GM23338 (cell line): ENCODE measurements at places on chromosomes 4 and X. TPM values are rescaled to one million over a fixed set of nuclear protein-coding genes. Genes with fewer than 3 reads are reported as not detected.

DNA sequence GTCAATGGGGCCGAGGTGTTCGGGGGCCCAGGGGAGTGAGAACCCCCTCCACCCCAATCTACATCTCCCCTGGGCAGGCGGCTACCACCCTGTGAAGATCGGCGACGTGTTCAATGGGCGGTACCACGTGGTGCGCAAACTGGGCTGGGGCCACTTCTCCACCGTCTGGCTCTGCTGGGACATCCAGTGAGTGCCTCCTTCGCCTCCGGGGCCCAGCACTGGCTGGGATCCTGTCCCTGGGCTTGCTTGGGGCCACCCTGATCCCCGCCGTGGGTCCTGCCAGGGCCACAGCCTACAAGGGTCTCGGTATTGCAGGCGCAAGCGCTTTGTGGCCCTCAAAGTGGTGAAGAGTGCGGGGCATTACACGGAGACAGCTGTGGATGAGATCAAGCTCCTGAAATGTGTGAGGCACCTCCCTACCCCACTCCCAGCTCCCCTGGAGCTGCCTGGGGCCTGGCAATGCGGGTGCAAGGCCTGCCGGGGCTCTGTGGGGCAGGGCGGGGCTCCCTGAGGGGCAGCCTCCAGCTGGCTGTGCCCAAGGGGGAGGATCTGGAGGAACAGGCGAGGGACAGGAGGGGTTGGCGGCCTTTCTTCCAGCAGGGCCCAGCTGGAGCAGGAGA lies 697 bp downstream of the SRPK3 start:
- no peak for DNase-seq

DNA sequence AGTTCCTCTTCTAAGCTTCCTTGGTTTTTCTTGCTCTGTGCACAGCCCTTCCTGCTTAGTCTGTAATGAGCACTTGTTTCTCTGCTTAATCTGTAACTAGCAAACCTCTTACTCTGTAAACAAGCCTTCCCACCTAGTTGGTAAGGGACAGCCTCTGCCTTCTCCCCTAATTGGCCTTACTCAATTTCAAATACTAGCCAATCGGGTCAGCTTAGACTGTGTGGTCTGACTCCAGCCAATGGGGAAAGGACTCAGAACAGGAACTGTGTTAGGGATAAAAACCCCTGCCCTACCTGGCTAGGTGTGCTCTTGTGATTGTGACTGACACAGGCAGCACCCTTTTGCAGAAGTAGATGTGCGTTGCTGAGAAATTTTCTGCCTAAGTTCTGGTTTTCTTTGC lies 136.5 kb upstream of the AADAT start:
- peak; percentile 13 for DNase-seq

DNA sequence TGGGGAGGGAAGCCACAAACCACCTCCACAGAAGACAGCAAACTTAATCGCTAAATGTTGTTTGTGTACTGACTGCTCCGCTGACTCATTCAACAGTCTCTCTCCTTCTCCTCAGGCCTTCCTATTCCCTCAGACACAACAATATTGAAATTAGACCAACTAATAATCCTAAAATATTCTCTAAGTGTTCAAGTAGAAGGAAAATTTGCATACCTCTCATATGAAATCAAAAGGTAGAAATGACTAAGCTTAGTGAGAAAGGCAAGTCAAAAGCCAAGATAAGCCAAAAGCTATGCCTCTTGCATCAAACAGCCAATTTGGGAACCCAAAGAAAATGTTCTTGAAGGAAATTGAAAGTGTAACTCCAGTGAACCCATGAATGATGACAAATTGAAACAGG lies 75.7 kb upstream of the ARHGAP24 start:
- DNase-seq, result no peak

GRCh38 chrX:45758738-45759397 lies 558.2 kb upstream of the DIPK2B start:
- DNase-seq, result no peak

DNA sequence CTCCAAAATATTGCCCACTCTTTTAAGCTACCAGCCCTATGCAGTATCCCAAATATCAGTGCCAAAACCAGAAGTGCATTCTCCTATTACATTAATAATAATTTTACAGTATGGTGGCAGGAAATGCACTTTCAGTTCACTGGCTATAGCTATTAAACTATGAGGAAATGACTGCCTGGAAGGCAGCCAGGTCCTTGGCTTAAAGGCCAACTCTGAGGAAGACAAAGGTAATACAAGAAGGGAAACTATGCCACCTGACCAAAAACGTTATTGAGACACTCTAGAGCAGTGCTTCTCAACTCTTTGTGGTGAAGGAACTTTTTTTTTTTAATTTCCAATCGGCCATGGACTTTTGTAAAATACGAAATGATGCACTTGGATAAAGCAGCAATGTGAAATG lies 133.6 kb upstream of the VAMP7 start:
- DNase-seq, result no peak

The GASK1B gene
- total RNA-seq, result not detected in 2 replicates

The PCYT1B gene
- total RNA-seq, result 14.6 and 16.5 TPM in 2 replicates

GRCh38 chr4:169142391-169142790 lies 128.4 kb downstream of the SH3RF1 start:
- DNase-seq, result no peak

The HS3ST1 gene
- total RNA-seq, result 0.94 and 1.0 TPM in 2 replicates

GRCh38 chrX:36422368-36422767 lies 502.8 kb downstream of the CFAP47 start:
- peak; percentile 20 for DNase-seq

- DNase-seq, result no peak
These were observed 42.6 kb downstream of the GABRG1 start for GRCh38 chr4:46081248-46081647.

The LRP2BP gene
- total RNA-seq, result 0.28 and 0.70 TPM in 2 replicates

DNA sequence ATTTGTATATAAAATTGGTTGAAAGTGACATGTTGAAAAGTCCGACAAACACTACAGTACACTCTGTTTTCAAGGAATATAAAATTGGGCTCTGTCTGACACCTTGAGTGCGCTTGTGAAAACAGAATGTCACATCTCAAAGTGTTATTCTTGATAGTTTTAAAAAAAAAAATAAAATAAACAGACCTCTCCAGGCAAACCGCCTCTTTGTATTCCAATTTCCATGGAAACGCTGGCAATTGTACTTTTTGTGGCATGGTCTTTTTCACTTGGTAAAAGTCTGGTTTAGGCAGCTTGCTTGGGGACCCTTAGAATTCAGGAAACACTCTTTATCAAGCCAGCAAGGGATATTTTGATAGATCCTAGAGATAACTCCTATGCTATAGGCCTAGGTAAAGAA lies 302.5 kb downstream of the RAB28 start:
- DNase-seq, result no peak

The CWH43 gene
- not detected in 2 replicates for total RNA-seq

GRCh38 chr4:105122350-105122749 lies 24.3 kb upstream of the TET2 start:
- peak; percentile 91 for DNase-seq

DNA sequence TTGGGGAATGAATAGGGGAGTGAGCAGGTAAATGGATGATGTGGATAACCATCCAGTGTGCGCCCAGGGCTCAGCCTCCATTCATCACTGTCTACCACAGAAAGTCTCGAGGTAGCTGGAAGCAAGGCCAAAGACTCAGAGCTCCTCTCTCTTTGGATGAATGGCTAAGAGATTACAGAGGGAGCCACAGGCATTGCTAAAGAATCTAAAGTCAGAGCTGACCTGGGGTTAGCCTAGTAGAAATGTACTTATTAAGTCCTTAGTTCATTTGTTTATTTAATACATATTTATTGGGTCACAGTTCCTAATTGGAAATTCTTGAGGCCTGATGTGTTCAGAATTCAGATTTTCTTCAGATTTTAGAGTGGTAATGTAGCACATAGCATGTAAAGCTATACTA lies 88.7 kb upstream of the HPF1 start:
- DNase-seq, result no peak

DNA sequence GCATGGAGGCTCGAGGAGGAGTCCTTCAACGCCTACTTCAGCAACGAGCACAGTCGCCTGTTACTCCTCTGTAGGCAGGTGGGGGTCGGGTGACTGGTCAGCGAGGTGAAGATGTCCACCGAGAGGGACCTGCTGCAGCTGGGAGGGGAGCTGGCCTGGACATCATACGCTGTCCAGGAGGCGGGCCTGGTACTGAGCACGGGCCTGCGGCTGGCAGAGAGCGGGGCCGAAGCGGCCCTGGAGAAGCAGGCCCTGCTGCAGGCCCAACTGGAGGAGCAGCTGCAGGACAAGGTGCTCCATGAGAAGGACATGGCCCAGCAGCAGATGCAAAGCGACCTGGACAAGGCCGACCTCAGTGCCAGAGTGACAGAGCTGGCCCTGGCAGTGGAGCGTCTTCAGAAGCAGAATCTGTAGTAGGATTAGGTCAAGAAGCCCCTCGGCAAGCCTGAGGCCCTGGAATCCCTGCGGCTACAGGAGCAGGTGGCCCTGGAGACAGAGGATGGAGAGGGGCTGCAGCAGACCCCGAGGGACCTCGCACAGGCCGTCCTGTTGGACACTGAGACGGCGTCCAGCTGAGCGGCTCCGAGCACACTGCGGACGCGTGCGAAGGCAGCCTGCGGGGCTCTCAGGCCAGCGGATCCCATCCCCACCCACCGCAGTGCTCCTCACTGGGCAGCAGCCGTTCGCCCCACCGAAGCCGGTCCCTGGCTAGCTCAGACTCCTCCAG lies 11.9 kb downstream of the SMIM10L2A start:
- no peak for DNase-seq

DNA sequence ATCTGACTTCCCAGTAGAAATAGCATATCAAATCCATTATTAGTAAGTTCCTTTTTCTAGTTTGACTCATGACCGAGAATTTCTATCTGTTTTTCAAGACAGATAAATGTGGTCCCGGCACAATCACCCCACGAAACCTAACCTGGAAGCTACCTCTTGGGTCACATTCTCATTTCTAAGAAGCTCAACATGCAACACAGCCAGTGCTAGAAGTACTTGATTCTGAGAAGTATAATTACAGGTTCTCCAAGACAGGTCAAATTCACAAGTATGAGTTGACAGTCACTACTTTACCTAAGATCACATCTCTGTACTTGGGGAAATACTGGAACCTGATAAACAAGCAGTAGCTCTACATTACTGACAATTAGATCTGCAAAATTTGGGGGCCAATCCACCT lies 54.0 kb upstream of the PLAC1 start:
- DNase-seq, result no peak

DNA sequence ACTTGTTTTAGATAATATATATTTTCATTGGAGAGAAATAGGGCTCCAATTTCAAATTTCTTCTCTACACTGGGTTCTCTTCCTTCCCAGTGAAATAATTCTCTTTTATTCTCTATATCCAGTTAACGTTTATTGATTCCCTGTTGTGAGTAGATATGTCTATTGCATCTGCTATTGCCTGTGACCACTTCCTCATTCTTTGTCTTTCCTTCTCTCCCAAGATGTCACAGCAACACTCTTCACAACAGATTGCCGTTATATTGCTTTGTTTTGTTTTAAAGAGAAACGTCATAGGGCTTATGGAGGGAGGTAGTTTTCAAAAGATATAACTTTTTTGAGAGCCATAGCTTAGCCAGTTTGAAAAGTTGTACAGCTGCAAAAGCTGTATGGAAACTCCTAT lies 343.8 kb downstream of the ARHGAP24 start:
- no peak for DNase-seq

GRCh38 chr4:150385606-150386005 lies 196.3 kb upstream of the MAB21L2 start:
- peak; percentile 40 for DNase-seq

- DNase-seq, result no peak
These were observed 26.9 kb downstream of the IGSF1 start for GRCh38 chrX:131262200-131262599.

DNA sequence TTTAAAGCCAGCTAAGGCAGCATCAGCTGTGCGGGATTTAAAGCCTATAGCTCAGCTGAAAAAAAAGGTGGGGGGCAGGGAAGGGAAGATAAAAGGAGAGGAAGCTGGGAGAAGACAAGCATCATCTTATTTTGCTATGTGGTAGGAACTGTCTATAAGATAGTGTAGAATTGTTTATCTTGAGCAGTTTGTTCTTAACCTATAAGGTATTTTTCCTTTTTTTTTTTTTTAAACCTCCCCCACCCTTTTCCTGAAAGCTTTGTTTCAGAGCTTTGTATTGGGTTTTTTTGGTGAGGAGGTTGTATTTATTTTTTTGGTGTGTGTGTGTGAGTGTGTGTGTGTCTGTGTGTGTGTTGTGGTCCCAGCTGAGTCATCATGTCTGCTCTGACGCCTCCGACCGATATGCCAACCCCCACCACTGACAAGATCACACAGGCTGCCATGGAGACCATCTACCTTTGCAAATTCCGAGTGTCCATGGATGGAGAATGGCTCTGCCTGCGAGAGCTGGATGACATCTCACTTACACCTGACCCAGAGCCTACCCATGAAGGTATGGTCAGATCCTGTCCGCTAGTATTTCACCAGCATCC lies 531 bp downstream of the RUFY3 start:
- no peak for DNase-seq

The HELT gene
- not detected in 2 replicates for total RNA-seq

The ESX1 gene
- not detected in 2 replicates for total RNA-seq

GRCh38 chrX:108186811-108187210 lies 95.2 kb downstream of the ATG4A start:
- no peak for DNase-seq

The FGF5 gene
- not detected in 2 replicates for total RNA-seq

DNA sequence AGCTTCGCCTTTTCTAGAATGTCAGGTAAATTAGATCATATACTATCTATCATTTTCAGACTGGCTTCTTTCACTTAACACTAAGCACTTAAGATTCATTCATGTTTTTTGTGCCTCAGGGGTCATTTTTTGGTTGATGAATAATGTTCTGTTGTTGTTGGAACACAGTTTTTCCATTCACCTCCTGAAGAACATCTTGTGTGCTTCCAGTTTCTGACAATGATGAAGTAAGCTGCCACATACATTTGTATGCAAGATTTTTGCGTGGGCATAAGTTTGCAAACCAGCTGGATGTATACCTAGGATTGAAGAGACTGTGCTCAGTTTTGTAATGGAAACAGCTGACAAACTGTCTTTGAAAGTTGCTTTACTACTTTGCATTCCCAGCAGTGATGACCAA lies 37.6 kb downstream of the MAGEA9 start:
- DNase-seq, result no peak

The TMPRSS11F gene
- 0.27 TPM in 1 of 2 replicates, not detected in the other for total RNA-seq

The TMSB15A gene
- 81.3 and 89.1 TPM in 2 replicates for total RNA-seq

- no peak for DNase-seq
These were observed 78.2 kb upstream of the PRSS48 start for GRCh38 chr4:151198748-151199147.

The TRAPPC2 gene
- 12.9 and 14.6 TPM in 2 replicates for total RNA-seq

DNA sequence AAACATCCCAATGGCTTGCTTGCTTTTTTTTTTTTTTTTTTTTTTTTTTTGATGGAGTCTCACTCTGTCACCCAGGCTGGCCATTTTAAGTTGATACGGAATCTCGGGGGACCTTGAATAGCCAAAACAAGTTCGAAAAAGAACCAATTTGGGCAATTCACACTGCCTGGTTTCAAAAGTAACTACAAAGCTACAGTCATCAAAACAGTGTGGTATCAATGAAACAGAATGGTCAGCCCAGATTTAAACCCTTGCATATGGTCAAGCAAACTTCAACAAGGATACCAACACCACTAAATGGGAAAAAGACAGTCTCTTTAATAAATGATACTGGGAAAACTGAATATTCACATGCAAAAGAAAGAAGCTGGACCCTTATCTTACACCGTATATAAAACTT lies 41.8 kb downstream of the BRCC3 start:
- no peak for DNase-seq

- DNase-seq, result no peak
These were observed 741 bp downstream of the FAM47E start for GRCh38 chr4:76252271-76252653.

GRCh38 chr4:22428441-22428840 lies 87.4 kb downstream of the ADGRA3 start:
- no peak for DNase-seq
